ENCODE measurements at places on chromosomes 3 and 15.

- DNase-seq = no peak
These were observed 276.3 kb upstream of the ARRDC4 start for GRCh38 chr15:97684249-97684648.

DNA sequence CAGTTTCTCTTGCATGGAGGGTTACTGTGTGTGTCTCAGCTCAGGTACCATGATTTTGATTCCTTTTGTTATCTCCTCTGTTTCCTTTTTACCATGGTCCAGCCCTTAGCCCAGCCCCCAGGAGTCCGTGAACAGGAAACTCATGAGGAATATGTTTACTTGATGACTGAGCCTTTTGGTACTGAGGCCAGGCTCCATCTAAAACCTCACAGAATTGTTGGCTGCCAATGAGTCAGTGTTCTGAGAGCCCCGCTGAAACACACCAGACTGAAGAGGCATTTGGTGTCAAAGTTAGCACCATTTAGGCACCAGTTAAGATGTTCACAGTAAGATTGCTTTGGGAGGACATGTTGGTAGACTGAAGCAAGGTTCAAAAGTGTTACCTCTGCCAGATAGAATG is 80.9 kb downstream of the DGKG start:
- DNase-seq = no peak

- DNase-seq = no peak
These were observed 273.5 kb upstream of the SEMA6D start for GRCh38 chr15:47443839-47444238.

DNA sequence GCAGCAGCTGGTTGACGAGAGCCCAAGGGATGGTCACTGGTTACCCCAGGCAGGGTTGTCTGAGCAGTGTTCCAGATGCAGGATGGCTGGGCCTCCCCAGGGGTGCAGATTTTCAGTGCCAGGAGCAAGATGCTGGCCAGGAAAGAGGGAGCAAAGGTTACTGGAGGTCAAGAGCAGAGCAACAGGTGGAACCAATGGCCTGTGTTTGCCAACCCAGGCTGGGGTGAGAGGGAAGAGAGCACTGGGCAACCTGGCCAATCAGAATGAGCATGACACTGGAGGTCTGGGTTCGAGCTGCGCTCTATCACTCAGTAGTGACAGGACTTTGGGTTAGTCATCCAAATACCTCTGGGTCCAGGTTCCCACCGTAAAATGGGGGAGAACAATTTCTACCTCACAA is 90.6 kb upstream of the TLE3 start:
- no peak for DNase-seq

DNA sequence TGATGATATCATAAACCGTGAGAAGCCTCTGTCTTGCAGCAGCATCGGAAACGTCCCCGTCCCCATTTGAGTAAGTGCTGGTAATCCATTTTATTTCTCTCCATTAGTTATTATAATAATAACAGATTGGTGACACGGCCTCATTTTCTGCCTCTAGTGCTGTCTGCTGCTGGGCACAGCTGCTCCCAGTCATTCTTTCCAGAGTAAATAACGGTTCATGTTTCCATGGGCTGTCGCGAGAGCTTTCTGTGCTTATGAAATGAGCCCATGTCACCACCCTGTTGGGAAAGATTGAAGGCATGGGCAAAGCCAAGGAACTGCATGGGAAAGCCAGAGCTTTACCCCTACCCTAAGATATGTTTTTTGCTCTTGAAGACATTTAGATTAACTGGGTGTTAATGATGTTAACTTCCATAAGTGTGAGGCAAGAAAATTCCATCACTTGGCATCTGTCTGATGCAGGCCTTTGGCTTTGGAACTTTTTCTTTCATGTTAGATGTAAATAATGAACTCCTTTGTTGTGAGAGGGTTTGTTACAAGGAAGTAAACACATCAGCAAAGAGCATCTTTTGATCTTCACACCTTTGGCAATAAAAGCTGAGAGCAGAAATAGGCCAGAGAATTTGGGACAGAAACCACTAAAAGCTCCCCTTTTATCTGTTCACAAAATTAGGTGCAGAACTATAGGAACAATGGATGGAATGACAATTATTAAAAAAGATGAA is 141.8 kb downstream of the FILIP1L start:
- DNase-seq = no peak

- DNase-seq = no peak
These were observed 740 bp upstream of the NSMCE3 start for GRCh38 chr15:29270169-29270955.

- DNase-seq = no peak
These were observed at the start of gene DNAJB8 for GRCh38 chr3:128466840-128467541. DNAJB8 (minus strand) TSS chr3:128466890; CDS start chr3:128463245, 3,645 bp downstream.

DNA sequence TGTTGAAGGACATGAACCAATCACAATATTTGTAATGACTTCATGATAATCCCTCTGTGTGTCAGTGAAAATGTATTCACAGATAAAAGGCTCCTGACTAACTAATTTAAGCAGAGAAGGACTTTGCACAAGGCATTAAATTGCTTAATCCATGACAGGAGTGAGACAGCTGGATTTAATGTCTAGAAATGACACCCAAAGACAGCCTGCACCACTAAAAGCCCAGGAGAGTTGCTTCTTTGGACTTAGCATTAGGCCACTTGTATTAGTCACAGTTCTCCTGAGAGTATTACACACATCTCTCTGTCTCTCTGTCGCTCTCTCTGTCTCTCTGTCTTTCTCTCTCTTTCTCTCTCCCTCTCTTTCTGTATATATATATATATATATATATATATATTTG is 180.4 kb downstream of the GOLGA8K start:
- DNase-seq = no peak

DNA sequence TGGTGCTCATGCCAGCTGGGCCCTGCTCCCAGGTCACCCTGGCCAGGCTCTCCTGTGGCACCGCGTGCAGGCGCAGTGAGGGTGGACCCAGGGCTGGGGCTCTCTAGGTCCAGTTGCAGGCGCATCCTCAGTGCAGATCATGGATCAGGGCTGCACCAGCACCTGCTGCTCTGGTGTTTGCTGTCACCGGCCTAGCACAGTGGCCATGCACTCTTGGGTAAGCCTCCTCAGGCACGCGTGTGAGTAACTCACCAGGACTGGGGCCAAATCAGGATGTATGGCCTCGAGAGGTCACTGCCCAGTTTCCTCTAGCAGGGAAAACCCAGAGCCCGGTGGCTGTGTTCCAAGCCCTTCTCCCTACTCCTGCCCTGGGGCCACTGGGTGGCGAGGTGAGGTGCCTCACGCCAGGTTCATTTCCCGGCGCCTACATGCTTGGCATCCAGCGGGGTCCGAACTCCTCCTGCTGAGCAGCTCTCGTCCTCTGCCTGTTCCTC is 45.5 kb upstream of the SLC41A3 start:
- DNase-seq = no peak

DNA sequence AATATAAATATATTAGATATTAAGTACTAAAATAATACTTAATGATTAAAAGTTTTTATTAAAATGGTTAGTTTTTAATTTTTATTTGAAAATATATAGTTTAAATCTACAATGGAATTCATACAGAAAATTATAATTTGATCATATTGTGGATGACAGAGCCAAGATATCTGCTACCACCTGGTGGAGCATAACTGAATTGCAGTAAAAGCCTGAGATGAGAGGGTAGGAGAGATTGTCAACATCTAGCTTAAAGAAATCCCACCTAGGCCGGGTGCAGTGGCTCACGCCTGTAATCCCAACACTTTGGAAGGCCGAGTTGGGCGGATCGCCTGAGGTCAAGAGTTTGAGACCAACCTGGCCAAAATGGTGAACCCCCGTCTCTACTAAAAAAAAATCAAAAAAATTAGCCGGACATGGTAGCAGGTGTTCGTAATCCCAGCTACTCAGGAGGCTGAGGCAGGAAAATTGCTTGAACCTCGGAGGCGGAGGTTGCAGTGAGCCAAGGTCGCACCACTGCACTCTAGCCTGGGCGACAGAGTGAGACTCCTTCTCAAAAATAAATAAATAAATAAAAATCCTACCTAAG is 25.1 kb upstream of the CSTA start:
- peak; percentile 28 for DNase-seq

GRCh38 chr3:7285505-7285904 is 424.6 kb downstream of the GRM7 start:
- no peak for DNase-seq

DNA sequence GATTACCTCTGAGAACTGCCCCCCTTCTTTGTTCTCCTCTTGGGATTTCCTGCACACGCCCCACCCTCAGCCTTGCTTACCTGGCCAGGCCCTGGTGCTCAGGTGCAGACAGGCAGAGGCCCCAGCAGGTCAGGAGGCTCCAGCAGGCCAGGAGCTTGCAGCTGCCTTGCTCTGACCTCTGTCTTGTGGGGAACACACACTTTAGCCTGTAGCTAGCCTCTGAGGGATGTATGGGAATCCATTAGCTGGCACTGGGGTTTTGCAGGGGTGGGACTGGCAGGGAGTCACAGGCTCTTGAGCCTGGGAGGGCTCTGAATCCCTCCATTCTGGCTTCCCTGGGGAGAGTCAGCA is 2.7 kb downstream of the SMAD6 start:
- no peak for DNase-seq
